ENCODE measurements at places on chromosomes 2 and 18.
A peak's percentile ranks its signal among the peaks of the same experiment; 100 is the strongest.

GRCh38 chr18:63071701-63072141 lies 247.8 kb downstream of the BCL2 start:
- DNase-seq: no peak

GRCh38 chr2:230793572-230794359 lies 71.0 kb upstream of the ITM2C start:
- peak; percentile 95 for DNase-seq

DNA sequence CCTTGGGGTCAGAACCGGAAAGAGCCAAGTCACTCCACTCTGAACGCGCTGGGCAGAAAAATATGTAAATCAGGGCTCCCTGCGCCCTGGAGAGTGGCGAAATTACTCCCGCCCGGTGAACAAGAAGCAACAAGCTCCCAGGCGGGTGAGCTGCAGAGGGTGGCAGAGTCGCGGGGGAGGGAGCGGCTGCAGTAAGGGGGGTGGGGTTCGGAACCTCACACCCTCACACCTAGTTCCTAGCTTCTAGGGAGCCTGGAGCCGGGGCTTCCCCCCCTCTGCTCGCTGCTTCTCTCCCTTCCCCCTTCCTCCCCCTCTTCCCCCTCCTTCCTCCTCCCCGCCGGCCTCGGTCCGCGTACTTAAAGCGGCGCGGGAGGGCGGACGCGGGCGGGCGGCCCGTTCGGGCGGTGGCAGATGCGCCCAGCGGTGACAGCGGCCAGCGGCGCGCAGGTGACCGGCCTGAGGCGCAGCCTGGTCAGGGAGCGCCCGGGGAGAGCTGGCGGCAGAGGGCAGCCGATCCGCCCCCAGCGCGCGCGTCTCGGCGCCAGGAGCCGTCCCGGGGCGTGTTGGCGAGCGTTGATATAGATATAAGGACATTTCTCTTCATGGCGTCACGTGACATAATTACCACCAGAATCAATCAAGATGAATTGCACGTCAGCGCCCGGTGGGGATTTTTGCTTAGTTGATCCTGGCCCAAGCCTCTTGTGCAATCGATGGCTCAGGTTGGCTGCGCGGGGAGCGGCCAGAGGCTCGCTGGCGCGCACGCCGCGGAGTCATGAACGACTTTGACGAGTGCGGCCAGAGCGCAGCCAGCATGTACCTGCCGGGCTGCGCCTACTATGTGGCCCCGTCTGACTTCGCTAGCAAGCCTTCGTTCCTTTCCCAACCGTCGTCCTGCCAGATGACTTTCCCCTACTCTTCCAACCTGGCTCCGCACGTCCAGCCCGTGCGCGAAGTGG lies at the start of gene HOXD11:
TSS of gene HOXD11 (plus strand) at position 700 of the 959 bp plus-strand sequence. CDS start at position 776, 76 bp downstream.
- peak; percentile 58 for DNase-seq

DNA sequence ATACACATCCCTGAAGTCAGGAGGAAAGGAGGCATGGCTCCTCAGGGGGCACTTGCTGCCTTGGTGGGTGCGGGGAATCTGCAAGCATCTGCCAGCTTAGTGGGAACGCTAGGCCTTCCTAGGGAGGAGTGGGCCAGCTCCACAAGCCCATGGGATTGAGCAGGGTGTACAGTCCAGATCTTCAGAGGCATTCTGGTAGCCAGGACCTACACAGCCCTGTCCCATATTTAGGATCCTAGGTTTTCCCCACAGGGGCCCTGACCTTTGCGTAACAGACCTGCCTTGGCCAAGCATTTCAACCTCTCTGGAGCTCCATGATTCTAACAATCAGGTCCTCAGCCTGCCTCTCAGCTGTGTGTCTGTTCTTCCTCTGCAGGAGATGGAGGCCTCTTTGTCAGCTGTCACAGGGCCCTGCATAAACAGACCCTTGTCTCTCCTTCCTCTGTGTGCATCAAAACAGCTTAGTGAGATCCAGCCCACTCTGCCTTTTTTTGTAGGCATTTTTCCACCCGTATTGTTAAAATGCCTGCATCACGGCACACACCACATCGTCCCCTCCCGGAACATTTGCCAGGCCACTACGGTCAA lies 140.2 kb upstream of the NDUFV2 start:
- no peak for DNase-seq

GRCh38 chr2:70676301-70677035 lies 91.5 kb downstream of the ADD2 start:
- DNase-seq: no peak

- peak; percentile 56 for DNase-seq
These were observed 941.1 kb upstream of the FANCL start for GRCh38 chr2:59182249-59182648.

- DNase-seq: no peak
These were observed 96.7 kb upstream of the RPE start for GRCh38 chr2:209905691-209906090.

- no peak for DNase-seq
These were observed 74.6 kb upstream of the UNC80 start for GRCh38 chr2:209696836-209697711.

DNA sequence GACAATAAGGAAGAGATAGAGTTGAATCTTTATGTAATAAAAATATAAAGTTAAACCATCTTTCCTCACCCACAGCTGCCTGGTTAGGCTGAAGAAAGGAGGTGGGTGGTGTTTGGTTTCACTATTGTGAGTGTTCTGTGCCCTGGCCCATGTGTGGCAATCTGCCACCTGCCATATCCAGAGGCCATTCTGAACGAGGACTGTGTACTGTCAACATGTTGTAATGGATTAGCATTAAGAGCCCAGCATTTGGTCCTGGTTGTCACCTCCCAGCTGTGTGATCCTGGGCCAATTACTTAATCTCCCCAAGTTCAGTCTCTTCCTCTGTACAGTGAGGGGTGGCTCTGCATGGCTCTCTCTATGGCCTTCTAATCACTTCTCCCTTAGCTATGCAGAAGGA lies 118.2 kb upstream of the SEC11C start:
- no peak for DNase-seq

GRCh38 chr2:4992226-4992625 lies 700.0 kb upstream of the SOX11 start:
- DNase-seq: no peak

GRCh38 chr2:32003791-32004190 lies 7.0 kb downstream of the MEMO1 start:
- DNase-seq: no peak

- no peak for DNase-seq
These were observed 178.9 kb downstream of the CAPN13 start for GRCh38 chr2:30628341-30628740.

DNA sequence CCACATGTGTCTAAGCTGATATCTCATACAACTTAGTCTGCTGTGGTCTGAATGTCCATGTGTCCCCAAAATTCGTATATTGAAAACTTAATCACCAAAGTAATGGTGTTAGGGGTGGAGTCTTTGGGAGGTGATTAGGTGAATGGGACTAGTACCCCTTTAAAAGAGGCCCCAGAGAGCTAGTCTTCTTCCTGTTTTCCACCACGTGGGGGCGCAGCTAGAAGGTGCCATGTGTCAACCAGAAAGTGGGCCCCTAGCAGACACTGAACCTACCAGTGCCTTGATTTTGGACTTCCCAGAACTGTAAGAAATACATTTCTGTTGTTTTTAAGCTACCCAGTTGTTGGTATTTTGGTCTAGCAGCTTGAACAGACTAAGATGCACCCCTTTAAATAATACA lies 86.6 kb downstream of the ASB1 start:
- peak; percentile 28 for DNase-seq

DNA sequence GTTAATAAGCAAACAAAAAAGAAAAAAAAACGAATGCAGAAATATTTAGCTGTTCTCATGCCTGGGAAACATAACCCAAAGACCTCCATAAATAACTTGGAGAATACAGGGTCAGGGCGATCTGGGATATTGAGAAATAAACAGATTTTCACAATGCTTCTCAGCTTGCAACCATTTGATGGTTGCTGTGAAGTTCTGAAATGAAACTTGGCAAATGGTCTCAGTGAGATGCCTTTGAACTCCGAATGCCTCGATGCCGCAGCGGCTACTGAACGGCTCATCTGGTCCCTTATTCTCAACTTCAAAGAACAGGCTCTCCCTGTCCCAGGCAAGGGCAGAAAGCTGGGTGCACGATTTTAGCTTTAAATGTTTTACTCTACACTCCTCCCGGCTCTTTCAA lies 78.1 kb downstream of the ZNF516 start:
- DNase-seq: peak; percentile 24

GRCh38 chr2:197538412-197538811 lies 22.5 kb downstream of the MOB4 start:
- no peak for DNase-seq

DNA sequence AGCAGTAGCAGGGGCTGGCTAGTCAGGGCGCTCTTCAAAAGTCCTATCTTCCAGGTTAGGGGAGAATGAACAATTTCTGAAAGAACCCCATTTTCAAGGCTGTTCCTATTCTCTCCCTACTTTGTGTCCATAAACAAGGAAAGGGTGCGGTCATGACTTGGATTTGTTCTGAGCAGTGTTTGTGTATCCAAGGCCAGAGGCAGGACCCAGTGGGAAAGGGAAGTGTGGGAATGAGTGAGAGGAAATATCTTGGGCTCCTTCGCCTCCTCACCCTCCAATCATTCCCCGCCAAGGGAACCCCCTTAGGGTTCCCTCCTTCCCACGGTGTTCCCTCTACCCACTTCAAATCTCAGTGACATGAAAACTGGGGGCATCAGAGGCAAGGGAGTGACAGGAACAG lies 25.5 kb upstream of the SPTBN1 start:
- DNase-seq: no peak

DNA sequence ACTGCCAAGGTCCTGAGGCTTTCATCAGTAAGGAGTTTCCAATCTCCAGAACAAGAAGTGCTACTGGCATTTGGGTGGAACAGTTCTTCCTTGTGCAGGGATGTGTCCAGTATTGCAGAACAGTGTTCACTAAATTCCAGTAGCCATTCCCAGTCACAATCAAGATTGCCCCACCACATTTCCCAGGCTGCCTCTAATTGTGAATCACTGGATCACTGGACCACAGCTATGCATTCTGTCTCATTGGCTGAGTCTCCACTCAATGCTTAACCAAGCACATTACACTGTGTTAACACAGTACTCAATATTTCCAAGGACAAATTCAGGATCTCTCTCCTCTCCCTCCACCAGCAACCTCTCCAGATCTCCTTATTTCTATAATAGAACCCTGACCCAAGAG lies 160.2 kb upstream of the CCDC150 start:
- DNase-seq: peak; percentile 32

- no peak for DNase-seq
These were observed 4.7 kb downstream of the FMNL2 start for GRCh38 chr2:152339556-152340286.

DNA sequence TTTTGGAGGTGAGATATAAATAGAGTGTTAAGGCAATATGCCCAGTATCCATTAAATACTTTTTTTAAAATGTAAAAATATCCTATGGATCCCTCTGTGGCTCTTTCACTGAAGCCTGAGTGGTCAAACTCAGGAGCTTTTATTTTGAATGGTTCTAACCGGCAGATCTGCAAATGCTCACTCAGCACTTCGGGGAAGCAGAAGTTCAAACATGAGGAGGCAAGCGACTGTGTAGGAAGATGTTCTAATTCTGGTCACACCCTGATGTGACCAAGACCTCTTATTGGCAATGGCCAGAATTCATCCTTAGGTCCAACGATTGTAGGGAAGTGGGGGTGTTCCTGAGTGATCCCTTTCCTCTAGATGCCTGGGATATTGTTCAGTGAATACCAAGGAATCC lies 168.8 kb downstream of the CDCA7 start:
- DNase-seq: no peak

DNA sequence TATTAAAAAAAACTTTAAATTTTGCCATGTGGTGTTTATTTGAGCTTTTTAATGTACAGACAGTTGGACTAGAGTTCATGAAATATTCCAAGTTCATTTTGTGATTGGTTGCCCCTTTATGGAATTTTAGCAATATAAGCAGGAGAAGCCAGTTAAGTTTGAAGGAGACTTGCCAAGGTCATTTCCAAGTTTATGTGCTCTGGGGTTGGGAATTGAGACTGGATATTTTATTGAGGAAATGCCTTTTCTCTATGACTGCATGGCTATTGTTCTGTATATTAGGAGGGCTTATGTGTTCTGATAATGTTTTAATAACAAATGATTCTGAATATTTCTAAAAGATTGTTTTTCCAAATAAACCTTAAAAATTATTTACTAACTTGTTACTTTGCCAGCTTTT lies 67.0 kb upstream of the TCF4 start:
- DNase-seq: no peak

- no peak for DNase-seq
These were observed 23.3 kb downstream of the PUM2 start for GRCh38 chr2:20327370-20327769.

- DNase-seq: no peak
These were observed 45.8 kb downstream of the SLC4A5 start for GRCh38 chr2:74297391-74297790.

- no peak for DNase-seq
These were observed 15.7 kb downstream of the GRHL1 start for GRCh38 chr2:9967053-9967775.

DNA sequence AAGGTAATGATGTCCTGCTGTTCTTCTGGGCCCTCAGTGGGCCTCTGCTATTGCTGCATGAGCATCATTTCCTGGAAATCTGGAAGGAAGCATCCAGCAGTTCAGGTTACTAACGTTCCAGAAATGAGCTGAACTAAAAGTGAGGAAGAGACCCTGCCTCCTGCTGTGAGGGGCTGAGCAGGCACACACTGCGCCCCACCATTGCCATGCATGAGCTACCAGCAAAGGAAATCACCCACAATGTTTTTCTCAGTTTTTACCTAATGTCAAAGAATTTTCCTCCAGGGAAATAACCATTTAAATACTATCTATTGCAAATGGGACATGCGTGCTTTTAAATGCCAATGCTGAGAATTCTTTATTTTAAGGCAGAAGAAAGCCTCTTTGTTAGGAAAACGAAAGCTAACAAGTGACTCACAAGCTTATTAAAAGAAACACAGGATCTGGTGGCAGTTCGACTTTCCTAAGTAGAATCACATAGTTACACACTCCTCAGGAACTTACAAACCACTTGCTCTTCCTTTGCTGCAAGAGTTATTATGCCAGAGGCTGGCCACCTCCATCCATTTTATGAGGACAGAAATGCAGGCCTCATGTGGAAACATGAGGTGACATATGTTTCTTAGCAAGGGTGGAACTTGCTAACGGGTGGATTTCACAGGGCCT lies 152.6 kb upstream of the TTC39C start:
- DNase-seq: no peak

- DNase-seq: no peak
These were observed 232.8 kb upstream of the ATP5MC3 start for GRCh38 chr2:175414191-175414881.

DNA sequence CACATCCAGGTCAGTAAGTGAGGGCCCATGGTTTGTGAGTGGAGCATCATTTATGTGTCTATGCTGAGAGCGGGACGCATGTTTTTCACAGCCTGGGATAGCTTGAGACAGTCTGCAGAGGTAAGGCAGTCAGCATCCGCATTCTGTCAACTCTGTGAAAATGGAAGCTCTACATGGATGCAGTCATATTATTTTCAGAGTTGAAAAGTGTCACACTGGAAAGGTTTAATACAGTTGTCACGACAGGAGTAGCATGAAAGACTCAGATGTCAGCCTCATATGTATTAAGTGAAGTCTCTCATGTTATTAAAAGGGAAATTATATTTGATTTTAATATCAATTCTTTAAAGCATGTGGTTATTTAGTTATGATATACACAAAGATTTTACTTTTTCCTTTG lies 436.9 kb upstream of the GYPC start:
- DNase-seq: no peak

- DNase-seq: peak; percentile 18
These were observed 102.2 kb upstream of the UXS1 start for GRCh38 chr2:106296182-106296815.

- DNase-seq: no peak
These were observed 151.2 kb upstream of the KLF7 start for GRCh38 chr2:207316906-207317305.

Data from fibroblast of skin of left biceps (primary cell).